ENCODE measurements at places on chromosomes 6 and 20.

DNA sequence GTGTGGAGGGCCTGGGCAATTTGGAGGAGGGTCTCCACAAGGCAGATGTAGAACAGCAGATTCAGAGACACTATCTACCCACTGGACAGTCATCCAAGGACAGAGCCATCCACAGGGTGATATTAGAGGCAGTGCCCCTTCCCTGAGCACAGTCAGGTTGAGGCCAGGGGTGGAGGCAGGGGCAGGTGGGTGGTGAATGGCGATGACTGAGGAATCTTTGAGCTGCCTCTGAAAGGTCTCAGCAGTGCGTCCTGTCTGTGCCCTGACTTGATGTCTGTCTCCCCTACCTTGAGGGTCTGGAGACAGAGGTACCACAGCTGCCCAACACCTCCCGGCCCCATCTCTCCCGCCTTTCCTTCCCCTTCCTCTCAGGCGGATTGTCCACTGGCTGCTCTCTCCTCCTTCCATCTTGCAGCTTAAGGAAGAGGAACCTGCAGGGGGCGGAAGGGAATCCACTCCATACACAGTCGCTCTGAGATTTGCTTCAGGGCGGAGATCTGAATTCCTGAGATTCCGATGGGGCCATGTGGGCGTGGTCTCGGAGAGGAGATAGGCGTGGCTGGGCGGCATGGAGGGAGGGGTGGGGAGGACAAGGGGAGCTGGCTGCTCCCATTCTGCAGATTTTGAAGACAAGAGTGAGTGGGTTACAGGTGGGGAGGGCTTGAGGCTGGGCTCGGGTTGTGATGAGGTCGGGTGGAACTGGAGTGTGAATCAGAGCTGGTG lies 1.7 kb downstream of the MUCL3 start:
- peak; percentile 56 for DNase-seq

DNA sequence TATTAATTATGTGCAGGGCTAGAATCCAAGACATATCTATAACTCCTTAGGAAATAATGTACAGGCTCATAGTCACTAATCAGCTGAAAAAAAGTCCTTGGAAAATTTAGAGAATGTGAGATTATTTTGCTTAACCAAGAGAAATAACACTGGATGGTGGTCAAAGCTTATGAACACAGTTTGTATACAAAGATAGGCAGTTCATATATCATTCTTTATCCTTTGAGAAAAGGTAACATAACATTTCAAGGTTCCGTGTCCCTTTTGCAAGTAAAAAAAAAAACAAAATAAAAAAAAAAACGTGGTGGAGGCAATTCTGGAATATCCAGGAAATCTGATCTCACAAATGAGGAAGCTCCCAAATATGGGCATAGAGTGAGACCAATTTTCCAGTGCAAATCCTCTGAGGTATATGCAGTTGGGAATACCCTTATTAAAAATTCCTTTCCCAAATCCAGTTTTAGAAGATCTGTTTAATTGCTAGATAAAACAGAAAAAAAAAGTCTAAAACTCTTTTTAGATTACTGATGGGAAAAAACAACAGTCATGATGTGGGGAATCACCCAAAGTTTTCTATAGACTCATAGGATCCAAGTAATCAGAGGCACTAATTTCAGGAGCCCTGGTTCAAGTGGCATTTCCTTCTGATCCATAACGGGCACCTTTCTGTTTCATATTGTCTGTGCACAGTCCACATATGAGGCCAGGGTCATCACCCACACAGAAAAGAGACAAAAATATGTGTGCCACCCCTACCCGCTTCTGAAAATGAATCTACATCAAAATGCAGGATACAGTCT lies 17.7 kb upstream of the TNFAIP3 start:
- no peak for DNase-seq

- no peak for DNase-seq
Observed at GRCh38 chr6:4942673-4943009, 61.2 kb downstream of the RPP40 start.

GRCh38 chr6:159758031-159759001 lies 3.5 kb upstream of the ACAT2 start:
- DNase-seq, result no peak

GRCh38 chr6:35318196-35319171 lies 20.9 kb downstream of the DEF6 start:
- DNase-seq, result peak; percentile 85

DNA sequence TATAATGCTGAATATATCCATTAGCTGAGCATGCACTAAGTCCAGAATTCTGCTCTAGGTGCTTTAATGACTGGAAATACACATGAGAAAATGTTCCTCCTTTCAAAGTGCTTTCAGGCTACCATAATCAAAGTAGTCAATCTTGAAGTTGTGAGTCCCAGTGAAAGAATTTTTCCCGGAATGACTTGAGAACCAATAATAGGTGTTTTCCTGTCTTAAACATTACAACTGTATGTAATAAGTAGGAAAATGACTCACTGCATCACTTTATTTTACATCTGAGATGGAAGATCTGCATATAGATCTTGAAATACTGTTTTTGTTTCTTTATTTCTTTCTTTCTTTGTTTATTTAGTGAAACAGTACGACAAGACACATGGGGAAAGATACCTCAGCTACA lies 437.4 kb upstream of the JAG1 start:
- peak; percentile 56 for DNase-seq

GRCh38 chr20:52039790-52040189 lies 151.8 kb downstream of the ZFP64 start:
- DNase-seq, result no peak

GRCh38 chr6:75113446-75113845 lies 92.4 kb downstream of the COL12A1 start:
- no peak for DNase-seq

DNA sequence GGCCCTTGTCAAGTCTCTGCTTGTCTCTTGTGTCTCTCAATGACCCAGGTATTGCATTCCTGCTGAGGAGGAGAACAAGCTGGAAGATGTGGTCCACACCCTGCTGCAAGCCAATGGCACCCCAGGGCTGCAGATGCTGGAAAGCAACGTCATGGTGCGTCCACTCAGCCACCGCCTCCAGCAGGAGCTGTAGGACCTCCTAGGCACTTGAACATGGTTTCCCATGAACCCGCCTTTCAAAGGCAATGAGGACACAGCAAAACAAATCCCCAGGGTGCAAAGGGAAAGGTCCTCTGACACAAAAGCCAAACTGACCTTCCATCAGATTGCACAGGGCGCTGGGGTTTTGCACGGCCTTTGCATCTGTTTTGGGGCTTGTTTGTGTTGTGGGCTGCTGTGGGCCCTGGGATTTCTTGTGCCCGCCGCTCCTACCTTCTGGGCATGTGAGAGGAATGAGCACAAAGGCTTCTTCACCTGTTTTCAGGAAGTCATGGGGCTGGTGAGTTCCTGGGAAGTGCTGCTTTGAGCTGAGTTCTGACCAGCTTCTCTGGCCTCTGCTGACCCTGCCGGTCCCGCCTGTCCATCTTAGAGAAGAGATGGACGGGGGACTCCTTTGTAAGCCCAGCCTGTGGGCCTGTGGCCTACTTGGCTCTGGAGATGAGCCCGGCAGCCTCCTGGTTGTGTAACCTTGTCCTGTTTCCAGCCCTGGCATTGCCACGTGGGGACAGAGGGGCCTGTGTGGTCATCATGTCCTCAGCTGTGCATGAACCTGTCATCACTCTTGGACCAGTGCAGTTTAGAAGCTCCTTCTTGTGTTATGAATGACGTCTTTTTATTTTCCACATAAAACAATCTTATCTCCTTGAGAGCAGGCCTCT lies 151.3 kb downstream of the DTNBP1 start:
- no peak for DNase-seq

- DNase-seq, result peak; percentile 51
Observed at GRCh38 chr20:2521369-2522305, 12.9 kb upstream of the ZNF343 start.
